ENCODE measurements at places on chromosomes 4 and X.

DNA sequence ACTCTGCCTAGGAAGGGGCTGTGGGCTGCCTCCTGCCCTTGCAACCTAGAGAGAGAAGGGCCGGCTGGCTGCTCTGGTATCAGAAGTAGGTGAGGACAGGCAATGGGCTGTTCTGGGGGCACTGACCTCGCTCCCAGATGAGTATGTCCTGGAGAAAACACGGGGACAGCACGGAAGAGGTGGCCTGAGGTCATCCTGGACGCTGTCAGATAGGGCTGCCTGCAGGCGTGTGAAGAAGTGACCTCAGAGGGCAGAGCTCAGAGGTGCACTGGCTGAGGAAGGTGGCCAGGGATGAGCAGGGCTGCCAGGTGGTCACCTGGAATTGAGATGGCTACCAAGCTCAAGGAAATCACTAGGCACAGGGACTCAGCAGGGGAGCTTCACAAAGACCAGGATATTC, 159.6 kb downstream of the TSPAN5 start:
- no peak for DNase-seq

GRCh38 chr4:128463006-128463405, 175.4 kb upstream of the PGRMC2 start:
- no peak for DNase-seq

DNA sequence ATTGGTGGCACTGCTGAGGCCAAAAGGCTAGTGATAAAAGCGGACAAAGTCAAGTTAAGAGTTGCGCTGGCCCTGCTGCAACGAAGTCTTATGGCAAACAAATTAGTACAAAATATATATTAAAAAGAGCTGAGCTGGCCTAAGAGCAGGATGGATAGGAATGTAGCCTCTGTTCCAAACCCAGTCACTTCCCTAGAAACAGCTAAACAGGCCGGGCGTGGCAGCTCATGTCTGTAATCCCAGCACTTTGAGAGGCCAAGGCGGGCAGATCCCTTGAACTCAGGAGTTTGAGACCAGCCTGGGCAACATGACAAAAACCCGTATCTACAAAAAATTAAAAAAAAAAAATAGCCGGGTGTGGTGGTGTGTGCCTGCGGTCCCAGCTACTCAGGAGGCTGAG, 32.4 kb upstream of the UGDH start:
- no peak for DNase-seq

DNA sequence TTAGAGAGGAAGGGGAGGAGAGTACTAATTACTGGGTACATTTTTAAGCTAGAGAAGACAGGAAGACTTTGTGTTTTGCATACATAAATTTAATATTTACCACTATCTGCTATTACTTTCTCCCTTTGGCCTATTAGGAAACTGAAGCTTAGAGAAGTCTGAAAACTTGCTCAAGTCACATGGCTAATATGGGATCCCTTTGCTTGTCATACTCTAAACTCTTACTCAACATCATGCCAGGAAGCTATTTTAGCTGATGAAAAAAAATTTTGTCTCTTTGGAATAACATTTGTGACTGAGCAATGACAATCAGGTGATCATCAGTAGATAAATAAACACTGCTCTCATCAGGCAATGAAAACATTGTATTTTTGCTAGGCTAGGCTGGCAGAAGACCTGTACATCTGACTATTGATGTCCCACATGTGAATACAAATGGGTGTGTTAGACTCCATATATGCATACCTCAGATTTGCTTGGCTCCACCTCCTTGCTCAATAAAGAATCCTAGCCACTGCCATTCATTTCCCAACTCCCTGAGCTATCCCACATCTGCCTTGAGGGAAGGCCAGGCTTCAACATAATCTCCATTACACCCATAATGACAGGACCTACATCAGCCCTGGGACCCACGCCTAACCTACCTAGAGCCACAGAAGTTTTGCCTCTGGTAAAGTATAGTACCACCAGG, 17.0 kb upstream of the DCLK2 start:
- DNase-seq = no peak

DNA sequence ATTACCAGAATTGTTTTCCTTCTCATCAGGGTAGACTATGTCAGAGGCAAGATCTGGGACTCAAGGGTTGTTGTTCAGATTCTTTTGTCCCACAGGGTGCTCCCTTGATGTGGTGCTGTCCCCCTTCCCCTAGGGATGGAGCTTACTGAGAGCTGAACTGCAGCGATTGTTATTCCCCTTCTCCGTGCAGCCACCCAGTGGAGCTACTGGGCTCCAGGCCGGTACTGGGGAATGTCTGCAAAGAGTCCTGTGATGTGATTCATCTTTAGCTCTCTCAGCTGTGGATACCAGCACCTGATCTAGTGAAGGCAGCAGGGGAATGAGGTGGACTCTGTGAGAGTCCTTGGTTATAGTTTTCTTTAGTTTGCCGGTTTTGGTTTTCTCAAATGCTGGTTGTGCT, 247.4 kb upstream of the HAND2 start:
- DNase-seq = no peak

- no peak for DNase-seq
Measured at GRCh38 chr4:39063430-39063829, 1.4 kb downstream of the KLHL5 start.

DNA sequence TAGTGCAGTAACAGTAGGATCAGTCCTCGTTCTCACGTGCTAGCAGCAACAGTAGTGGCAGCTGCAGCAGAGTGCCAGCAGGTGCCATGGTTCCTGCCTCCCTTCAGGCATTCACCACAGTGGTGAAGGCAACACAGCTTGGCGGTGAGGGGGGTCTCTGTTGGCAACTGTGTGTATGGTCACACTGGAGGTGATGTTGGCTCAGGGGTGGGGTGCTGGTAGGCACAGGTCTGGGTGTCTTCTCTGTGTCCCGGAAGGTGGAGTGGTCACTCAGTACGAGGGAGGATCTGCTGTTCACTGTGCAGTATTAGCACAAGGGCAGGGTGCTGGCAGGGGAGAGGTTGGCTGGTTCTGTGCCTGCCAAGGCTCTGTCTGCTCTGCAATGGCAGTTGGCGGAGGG, 671.8 kb downstream of the CCSER1 start:
- DNase-seq = no peak

- DNase-seq = no peak
Measured at GRCh38 chr4:99876946-99877345, 17.3 kb downstream of the LAMTOR3 start.

- no peak for DNase-seq
Measured at GRCh38 chrX:72276478-72276953, 532 bp downstream of the RPS4X start.

- no peak for DNase-seq
Measured at GRCh38 chrX:142089193-142089592, 115.9 kb downstream of the MAGEC2 start.

GRCh38 chr4:57312296-57312695, 202.1 kb upstream of the IGFBP7 start:
- DNase-seq = no peak

DNA sequence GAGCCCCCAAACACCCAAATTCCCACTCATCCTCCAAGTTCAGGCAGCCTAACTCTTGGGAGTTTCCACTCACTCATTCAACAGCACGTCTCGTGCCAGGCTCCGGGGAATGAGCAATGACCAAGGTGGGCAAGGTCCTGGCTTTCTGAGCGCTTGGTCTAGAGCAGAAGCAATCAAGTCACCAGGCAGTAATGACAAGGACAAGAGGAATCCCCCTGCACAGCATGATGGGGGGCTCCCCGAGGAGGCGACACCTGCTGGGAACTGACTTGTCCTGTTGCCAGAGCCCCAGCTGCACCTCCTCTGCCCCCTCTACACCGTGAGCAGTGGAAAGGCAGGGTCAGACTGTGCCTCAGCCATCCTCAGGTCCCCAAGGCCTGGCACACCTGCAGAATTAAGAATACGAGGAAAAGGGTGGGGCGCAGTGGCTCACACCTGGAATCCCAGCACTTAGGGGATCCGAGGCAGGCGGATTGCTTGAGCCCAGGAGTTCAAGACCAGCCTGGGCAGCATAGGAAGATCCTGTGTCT, 25.7 kb upstream of the MRFAP1 start:
- DNase-seq = no peak

DNA sequence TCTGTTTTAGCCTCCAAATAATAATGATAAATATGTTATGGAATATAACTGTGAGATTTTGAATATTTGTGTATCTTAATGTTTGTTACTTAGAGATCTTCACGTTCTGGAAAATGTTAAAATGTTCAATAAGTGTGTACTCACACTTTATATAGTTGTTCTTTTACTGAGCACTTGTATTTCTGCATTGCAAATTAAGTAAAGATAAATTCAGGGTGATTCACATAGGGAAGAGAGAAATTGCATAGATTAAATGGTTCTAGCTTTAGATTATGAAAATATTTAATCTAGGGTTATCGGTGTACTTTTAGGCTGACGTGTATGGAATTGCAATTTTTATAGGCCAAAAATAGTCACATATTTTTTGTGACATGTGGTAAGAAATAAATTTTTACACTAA, 148.6 kb downstream of the ARHGAP10 start:
- no peak for DNase-seq

DNA sequence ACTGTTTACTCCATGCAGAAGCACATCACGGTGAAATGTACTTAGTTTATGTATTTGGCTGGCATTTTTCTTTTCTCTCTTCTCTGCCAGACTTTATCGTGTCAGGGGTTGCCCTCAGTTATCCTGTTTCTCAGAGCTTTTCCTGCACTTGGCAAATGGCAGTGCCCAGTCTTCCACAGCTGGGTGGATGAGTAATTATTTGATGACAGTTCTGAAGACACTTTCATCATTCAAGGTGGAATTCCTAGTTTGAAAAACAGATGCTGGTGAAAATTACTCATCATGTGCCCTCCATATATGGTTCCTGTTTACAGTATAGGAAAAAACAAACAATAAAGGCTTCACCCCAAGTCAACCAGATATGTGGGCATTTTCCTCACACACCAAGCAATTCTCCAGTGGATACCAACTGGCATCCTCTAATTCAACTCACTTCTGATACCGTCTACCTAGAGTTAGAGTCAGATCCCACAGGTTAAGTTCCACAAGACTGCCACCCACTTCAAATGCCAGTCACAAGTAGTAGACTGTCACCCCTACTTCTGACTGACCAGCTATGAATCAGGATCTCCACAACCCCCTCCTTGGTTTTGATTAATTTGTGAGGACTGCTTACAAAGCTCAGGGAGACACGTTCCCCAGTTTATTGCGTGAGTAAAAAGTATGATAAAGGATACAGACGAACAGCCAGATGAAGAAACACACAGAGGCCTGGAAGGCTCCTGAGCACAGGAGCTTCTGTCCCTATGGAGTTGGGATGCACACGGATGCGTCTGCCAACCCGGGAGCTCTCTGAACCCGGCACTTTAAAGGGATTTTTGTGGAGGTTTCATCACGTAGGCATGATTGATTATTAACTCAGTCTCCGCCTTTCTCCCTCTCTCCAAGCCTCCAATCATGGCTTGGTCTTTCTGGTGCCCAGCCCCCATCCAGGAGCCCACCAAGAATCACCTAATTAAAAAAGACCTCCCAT, 72.9 kb downstream of the CLDN34 start:
- peak; percentile 14 for DNase-seq

DNA sequence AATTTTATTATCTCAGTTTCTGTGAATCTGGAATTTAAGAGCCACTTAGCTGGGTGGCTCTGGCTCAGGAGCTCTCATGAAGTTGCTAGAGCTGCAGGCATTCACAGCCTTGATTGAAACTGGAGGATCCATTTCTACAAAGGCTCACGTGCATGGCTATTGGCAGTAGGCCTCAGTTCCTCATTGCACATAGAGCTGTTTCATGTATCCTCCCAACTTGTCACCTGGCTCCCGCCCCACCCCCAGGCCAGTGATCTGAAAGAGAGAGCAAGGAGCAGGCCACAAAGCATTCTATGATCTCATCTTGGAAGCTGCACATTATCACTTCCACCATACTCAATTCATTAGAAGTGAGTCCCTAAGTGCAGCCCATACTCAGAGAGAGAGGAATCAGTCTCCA, 18.5 kb upstream of the AP1AR start:
- no peak for DNase-seq

GRCh38 chr4:9962611-9963314, 58.5 kb downstream of the SLC2A9 start:
- DNase-seq = no peak

DNA sequence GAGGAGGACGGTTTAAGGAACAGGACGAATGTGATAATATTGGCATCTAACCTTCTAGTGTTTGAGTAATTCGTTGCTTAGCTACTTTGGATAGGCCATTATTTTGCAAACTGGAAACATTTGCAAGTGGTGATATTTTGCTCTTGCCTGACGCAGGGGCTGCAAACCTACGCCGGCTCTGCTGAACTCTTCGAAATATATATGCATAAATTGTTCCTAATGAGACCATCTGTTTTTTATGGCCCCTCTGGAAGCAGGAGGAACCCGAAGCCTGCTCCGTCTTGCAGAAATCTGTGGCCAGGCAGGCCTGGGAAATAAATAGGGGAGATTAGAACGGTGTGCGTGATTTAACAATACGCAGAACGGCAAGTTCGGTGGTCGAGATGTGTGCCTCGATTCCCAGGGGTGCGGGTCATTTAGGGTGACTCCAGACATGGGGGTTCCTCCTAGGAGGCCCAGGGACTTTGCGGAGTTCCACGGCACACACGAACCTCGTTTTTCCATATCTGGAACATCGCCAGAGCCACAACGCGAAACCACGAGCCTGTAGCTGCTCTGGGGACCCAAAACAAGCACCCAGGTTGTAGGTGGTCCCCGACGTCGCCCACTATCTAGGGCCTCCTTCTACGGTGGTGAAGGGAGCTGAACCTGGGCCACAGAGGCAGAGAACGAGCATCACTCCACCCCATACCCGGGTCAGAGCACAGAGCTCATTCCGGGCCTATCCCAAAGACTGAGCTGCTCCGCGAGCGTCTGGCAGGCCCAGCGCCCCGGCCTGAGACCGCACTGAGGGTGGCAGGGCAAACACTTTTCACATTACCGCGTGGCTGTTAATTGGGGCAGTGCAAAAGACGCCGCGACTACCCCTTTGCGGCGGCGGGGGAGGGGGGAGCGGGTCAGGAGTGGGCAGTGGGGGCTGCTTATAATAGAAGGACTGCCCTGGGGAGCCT, 89.7 kb downstream of the BCOR start:
- DNase-seq = no peak

GRCh38 chr4:138005486-138005885, 236.7 kb downstream of the SLC7A11 start:
- no peak for DNase-seq

- DNase-seq = no peak
Measured at GRCh38 chr4:132297346-132297745, 851.7 kb upstream of the PCDH10 start.

- DNase-seq = no peak
Measured at GRCh38 chr4:80161413-80162058, 35.8 kb upstream of the PRDM8 start.

- DNase-seq = no peak
Measured at GRCh38 chr4:169644802-169645201, 24.4 kb downstream of the CLCN3 start.

Data from RKO (cell line).